KG1 (cell line): ENCODE measurements at places on chromosomes 7 and 10.

DNA sequence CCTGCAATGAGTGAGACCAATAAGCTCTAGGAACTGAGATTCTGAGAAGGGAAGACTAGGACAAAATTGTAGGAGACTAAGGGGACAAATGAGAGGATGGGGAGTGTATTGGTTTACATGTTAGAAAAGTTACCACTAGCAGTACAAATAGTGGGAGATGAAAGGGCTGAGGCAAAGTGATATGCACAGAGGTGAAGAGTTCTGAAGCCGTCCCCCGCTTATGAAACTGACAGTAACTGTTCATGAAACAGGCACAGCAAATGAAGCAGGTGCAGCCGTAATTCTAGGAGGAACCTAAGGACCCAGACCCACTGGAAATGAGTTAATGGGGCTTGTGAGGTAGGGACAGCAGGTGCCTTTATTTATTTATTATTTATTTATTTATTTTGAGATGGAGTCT, 211.3 kb downstream of the PRKG1 start:
- DNase-seq: no peak

GRCh38 chr7:88480271-88480670, 173.6 kb upstream of the STEAP4 start:
- no peak for DNase-seq

- DNase-seq: no peak
These were observed 225.7 kb upstream of the AOAH start for GRCh38 chr7:36949711-36950600.

GRCh38 chr7:111089822-111090426, 1.0 kb upstream of the LRRN3 start:
- no peak for DNase-seq

DNA sequence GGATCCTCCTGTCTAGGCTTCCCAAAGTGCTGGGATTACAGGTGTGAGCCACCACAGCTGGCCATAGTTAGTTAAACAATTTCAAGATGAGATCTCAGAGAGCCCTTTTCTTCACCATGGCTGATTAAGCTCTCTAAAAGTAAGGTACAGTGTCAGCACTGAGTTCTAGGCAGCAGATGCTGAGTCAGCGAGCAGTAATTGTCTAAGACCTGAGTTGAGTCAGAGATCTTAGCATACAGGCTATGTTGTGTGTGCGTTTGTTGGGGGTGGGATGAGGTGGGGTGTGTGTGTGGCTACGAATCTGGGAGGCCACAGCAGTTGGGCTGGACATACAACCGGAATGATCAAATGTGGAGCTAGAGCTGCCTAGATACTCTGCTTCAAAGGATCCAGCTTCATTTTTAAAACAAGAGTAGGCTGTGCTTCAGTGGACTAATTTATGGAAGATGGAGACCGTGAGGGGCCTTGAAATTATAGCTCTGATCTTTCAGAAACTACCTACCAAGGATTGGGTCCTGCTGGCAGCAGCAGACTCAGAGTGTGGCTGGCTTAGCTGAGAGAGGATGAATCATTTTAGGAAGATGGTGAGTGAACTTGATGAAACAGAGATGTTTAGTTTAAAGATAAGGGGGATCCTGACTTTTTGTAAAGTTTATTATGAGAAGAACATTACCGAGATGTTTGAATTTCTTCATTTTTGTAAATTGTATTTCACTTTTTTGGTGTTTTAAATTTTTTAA, 17.5 kb upstream of the MTPN start:
- no peak for DNase-seq

DNA sequence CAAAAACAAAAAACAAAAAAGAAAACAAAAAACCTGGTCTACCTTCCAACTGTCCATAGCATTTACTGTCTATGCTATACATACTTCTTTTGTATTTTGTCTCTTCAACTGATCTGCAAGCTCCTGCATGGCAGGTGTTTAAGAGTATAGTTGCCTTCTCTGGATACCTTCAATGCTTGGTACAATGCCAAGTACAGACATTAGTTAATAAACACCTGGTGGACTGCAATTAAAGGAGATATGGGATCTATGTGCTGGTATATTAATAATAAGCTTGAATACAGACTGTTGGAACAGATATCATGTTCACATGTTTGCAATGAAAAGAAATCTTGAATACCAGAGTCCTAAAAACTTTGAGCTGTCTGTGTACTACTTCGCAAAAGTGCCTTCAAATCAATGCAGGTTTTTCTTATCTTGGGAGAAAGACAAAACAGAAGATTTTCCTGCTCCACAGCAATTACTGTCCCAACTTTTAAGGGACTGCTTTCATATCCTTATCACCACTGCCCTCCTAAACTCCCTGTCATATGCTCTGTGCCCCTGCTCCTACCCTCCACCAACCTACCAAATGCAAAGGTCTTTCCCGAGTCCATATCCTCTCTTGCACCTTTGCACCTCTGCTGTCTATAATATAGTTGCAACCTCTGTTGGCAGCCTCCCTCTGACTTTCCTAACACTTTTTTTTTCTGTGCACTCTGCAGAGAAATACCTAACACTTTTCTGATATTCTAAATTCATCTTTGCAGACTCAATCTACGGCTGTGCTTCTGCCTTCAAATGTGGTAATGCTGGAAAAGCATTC, 85.1 kb downstream of the DNMBP start:
- DNase-seq: no peak
